ENCODE measurements at places on chromosomes 6 and 20.

- DNase-seq, result no peak
Measured at GRCh38 chr20:63282946-63283345, 10.0 kb upstream of the COL20A1 start.

DNA sequence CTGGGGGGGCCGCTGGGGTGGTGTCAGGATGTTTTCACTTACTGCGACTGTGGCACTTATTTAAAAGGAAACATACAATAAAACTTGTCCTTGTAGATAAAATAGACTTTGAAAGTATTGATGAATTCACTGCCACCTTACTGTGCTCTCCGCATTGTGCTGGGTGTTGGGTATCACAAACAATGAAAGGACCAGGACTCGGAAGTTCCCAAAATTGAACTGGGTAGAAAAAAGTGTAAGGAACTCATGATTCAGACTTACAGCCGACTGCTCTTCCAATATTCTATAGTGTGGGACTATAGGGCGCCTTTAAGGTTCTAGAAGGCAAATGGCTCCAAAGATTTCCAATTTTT, 32.1 kb upstream of the ID4 start:
- no peak for DNase-seq

DNA sequence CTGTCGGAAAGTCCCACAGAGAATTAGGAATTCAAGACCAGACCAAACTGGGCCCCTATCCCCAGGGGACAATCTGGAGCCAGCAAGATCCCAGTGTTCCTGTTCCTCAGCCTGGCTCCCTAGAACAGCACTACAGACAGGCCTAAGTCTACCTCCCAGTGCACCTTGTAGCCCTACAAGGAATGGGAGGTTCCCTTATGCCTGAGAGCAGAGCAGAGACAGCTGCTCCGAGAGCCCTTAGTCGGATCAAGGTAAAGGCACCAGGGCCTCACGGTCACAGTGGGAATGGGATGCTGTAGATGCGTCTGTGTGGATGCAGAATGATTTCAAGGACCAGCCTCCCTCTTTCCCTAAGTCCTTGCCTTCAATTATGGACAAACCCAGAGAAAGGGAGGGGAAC, 204.5 kb upstream of the STXBP5 start:
- DNase-seq, result no peak

- no peak for DNase-seq
Measured at GRCh38 chr6:148709577-148709976, 37.3 kb upstream of the UST start.

- DNase-seq, result no peak
Measured at GRCh38 chr6:141482796-141483597, 649.7 kb upstream of the GJE1 start.

DNA sequence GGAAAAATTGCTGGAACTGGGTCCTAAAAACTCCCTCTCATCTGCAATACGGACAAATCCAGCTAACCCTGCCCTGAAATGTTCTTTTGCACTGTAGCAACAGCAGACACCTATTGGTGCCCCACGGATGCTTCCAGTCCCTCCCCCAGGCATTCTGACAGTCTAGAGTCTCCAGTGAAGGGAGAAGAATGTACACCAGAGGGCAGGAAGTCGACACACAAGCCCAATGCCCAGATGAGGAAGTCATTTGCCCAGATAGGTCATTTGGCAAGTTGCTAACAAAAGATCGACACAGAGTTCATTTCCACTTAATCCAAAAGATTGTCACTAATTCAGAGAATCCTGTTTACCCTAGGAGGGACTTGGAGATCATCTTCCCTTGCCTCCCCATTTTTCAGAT, 293.0 kb upstream of the PRDM1 start:
- no peak for DNase-seq

- DNase-seq, result no peak
Measured at GRCh38 chr20:32784369-32785080, 22.3 kb downstream of the DNMT3B start.

- DNase-seq, result no peak
Measured at GRCh38 chr20:62146019-62146755, 2.6 kb downstream of the SS18L1 start.

- DNase-seq, result no peak
Measured at GRCh38 chr20:58776109-58776508, 74.6 kb downstream of the GNAS-AS1 start.

DNA sequence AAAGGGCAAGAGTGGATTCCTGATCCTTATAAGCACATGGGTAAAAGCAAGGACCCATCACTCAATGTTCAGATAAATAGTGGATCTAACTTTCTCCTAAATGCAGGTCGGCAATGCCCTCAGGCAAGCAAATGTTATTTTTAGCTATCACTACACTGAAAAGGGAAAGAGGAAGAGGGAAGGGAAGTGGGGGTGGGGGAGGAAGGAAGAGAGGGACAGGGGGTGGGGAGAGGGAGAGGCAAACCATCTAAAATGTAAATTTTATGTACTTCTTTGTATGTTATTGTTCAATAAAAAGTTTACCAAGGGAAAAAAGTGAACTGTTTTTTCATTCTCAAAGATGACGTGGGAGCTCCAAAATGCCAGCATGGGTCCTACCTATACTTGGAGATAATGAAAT, 44.2 kb downstream of the CHD6 start:
- no peak for DNase-seq

GRCh38 chr6:95093154-95093553, 484.2 kb upstream of the MANEA start:
- no peak for DNase-seq

DNA sequence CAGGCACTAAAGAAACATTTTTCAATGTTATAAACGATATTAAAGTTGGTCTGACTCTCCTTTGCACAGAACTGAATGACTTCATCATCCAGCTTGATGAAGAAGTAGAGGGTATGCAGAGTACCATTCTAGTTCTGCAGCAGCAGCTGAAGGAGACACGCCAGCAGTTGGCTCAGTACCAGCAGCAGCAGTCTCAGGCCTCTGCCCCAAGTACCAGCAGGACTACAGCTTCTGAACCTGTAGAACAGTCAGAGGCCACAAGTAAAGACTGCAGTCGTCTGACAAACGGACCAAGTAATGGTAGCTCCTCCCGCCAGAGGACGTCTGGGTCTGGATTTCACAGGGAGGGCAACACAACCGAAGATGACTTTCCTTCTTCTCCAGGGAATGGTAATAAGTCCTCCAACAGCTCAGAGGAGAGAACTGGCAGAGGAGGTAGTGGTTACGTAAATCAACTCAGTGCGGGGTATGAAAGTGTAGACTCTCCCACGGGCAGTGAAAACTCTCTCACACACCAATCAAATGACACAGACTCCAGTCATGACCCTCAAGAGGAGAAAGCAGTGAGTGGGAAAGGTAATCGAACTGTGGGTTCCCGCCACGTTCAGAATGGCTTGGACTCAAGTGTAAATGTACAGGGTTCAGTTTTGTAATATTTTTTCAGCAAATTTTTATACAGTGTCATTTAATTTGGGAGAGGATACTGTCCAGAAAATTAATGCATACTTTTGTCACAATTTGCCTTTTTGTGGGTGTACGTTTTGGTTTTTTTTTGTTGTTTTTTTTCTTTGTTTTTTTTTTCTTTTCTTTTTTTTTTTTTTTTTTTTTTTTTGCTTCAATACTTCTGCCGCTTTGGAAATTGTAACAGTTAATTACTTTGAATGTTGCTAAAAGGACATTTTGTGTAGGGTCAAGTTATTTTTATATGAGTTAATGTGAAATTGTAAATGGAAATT, 6.6 kb upstream of the ACAT2 start:
- DNase-seq, result no peak

DNA sequence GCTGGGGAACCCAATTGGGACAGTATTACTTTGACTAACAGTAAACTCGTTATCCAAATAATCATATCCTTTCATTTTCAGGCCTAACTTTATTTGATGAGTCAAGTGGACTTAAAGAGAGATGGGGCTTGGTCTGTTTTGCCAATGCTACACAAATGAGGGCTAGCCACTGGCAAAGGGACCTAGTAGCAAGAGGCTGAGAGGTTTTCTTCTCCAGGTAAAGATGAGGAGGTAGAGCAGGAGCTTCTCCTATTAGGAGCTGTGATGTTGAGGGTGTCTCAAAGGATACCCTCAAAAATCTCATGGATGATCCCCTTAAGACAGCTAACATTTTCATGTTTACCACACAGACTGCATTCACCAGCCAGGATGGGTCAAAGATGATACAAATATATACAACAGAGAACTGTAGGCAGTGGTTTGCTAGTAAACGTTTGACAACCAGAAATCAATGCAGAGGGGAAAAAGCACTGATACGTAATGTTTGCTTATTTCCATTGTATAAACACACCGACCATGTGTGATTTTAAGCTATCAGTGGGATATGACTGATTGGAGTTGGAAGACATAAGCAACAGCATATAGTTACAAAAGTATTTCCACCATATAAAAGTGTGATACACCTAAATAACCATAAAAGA, 153.3 kb downstream of the IBTK start:
- DNase-seq, result no peak

- DNase-seq, result no peak
Measured at GRCh38 chr6:31332637-31333602, 24.1 kb downstream of the HLA-B start.

DNA sequence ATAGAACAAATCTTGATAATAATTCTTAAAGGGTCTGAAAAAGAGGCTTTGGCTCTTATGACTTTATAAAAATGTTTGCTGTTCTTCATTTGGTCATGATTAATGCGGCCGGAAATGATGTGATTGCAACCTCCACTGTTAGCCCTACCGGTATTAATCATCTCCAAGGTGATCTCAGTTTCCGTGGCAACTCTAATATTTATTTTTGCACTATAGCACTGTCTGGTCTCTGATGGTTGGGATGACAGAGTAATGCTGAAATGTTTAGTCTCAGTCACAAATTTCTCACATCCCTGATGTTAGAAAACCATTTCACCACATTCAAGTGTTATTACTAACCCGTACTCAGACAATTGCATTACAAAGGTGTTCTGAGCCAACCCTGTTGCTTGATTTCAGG, 87.4 kb downstream of the TMEM200A start:
- DNase-seq, result no peak

GRCh38 chr20:61918548-61918947, 147.1 kb downstream of the TAF4 start:
- DNase-seq, result no peak

DNA sequence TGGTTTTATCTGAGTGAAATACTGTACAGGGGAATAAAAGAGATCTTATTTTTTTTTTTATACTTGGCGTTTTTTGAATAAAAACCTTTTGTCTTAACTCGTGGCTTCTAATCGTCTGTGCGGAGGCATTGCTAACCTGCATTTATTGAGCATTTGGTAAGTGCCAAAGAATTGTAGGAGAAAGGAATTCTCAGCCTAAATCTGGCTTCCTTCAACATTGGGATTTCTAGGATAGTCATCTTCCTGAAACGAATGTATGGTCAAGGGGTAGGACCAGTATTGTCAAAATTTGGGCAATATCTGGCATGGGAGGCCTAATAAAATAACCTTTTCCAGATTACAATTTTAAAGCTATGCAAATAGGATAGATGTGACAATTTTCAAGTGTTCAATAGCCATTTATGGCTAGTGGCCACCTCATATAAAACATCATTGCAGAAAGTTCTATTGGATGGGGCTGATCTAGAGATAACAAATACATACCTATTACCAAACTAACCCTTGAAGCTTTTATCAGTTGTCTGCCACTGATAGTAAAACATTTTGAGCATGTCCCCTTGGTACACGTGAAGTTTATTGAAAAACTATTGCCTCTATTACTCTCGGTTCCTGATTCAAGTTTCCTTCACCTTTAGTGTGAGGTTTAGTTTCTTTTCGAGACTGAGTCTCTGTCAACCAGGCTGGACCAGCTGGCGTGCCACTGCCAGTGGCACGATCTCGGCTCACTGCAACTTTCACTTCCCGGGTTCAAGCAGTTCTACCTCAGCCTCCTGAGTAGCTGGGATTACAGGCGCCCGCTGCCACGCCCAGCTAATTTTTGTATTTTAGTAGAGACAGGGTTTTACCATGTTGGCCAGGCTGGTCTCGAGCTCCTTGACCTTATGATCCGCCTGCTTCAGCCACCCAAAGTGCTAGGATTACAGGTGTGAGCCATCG, 5.6 kb downstream of the PIM1 start:
- no peak for DNase-seq

DNA sequence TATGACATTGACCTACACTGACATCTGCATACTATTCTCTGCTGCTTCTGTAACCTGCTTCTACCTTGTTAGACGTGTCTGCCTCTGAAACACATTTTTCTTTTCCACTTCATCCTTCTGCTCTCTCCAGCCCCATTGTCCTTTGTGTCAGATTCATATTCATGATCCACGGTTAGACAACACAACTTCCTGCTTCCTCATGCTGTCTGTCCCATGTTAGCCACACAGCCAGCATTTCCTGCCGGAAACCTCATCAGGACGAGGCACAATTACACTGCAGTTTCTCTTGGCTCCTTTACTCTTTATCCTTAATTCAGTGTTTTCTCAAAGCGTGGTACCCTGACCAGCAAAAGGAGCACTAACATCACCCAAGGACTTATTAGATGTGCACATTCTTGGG, 150.2 kb downstream of the TBC1D7 start:
- DNase-seq, result no peak

GRCh38 chr6:5762561-5762968, 244.2 kb downstream of the NRN1 start:
- DNase-seq, result no peak

- DNase-seq, result no peak
Measured at GRCh38 chr6:117477988-117478852, 4.3 kb upstream of the DCBLD1 start.

DNA sequence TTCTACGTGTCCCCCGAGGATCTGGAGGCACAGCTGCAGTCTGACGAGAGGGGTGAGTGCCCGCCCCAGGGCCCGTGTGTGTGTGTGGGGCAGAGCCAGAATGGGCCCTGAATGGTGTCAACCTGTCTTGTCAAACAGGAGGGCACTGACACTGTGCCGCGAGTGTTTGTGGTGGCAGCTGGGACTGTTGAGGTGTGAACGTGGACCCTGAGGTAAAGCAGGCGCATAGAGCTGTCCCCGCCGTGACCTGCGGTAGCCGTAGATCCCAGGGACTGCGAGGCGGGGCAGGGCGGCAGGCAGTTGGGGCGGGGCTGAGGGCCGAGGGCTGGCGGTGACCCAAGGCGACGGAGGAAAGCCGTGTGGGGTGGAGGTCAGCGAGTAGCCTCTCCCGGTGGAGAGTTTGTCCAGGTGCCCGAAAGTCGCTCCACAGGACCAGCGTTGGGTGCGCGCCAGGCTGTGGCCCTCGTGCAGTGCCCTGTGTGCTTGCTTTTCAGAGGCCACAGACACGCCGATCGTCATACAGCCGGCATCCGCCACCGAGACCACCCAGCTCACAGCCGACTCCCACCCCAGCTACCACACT, 25.2 kb downstream of the UCKL1 start:
- no peak for DNase-seq

DNA sequence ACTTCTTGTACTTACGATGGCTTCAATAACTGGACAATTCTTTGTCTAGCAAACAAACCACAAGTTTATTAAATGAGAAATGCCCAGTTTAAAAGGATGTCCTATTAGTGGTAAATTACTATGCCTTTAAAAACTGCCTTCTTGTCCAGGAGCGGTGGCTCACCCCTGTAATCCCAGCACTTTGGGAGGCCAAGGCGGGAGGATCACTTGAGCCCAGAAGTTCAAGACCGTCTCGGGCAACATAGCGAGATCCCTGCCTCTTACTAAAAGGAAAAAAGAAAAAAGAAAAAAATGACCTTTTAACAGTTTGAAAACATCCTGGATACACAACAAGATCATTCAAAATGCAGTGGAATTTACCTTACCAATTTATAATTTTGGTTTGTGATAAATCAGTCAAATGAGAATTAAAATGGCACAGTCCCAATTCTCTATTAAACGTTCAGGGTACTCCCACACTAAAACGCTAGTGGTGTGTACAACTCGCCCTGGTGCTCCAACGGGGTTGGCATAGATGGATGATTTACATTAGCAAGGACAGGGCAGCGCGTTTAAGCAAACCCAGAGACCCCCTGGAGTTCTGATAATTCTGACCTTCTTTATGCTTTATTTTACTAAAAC, 2.3 kb downstream of the ZBTB2 start:
- DNase-seq, result no peak

Measured in pulmonary artery endothelial cell (primary cell).